ENCODE measurements at places on chromosomes 5 and 9. TPM values are rescaled to one million over a fixed set of nuclear protein-coding genes. Genes with fewer than 3 reads are reported as not detected.

DNA sequence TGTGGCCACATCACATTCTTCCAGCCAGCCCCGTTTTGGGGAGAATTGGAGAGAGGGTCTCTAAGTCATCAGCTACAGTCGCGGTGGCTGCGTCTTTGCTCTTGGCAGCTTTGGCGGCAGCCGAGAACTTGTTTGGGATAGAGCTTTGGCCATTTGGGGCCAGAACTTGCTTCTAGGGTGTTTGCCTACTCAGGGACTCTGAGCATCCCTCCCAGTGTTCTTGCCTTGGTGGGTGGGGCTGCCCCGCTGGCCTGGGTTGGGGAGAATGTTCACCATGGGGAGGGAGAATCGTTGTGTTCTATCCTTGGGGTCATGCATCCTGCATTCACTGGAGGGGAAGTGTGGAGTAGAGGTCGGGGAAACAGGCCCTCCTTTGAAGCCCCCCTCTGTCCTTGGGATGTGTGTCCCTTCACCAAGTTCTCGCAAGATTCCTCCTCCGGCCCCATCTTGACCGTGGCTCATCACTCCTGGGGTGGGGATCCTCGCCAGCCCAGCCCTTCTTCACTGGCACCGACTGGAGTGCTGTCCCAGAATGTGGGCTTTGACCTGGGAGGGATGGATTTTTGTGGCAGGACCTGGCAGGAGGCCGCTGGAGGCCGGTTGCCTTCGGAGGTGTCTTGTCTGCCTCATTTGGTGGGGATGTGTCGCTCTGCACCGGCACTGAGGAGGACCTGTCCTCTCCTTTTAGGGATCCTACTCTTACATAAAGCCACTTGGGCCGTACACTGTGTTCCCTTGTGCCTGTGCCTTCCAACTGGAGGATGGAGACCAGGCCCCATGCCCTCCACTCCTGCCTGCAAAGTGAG lies 3.5 kb downstream of the PHF2 start:
- DNase-seq: no peak

Gene LRRC70
- 48.7 TPM for total RNA-seq

DNA sequence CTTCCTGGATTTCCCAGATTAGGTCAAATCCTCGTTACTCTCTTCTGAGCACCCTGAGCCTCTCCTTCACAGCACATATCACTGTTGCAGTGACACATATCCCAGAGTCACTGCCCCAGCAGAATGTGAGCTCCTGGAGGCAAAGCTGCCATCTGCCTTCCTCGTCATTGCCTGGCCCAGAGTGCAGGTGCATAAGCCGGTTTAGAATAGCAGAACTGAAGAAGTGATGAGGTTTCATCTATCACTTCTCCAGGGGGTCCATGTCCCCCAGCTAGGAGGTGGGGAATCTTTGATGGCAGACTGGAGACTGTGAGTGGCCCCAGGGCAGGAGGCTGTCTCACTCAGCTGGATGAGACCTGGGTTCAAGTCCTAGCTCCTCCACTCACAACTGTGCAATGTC lies 25.8 kb downstream of the NIPAL4 start:
- no peak for DNase-seq

- no peak for DNase-seq
Observed at GRCh38 chr9:90991953-90992352, 190.3 kb downstream of the SYK start.

DNA sequence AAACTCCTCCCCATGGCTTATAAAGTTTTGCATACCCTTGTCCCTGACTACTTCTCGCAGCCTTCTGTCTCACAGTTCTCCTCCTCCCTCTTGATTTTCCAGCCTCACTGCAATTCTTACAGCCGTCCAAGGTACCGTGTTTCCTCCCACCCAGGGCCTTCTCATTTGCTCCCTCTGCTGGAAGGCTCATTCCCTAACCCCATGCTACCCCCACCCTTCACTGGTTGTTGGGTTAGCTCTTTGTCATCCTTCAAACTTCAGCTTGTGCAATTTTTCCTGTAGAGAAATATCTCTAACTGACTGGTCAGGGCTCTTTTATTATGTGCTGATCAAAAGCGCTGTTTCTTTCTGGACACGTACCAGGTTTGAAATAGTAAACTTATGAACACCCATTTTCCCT lies 329.2 kb downstream of the EBF1 start:
- no peak for DNase-seq

- no peak for DNase-seq
Observed at GRCh38 chr5:140109759-140110645, 3.9 kb upstream of the PURA start.

DNA sequence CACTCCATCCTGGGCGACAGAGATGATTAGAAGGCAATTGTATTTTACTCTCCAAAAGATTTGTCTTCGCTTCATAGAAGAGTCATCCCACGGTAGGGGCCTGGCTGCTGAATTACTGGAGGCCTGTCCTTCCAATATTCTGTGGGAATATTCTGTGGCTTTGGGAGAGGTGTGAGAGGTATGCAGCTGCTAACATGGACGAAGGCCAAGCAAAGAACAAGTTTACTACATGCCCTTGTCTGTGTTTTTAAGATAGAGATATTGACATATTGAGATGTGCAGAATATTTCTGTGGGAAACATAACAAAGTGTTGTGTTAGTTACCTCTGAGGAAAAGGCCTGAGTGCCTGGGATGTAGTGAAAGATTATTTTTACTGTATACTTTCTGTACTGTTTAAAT lies 71.8 kb upstream of the SMIM15 start:
- DNase-seq: no peak

Gene SLC34A1
- total RNA-seq: under 0.01 TPM

Gene GABRA6
- total RNA-seq: not detected

GRCh38 chr9:122075135-122076030 lies 17.7 kb downstream of the TTLL11 start:
- no peak for DNase-seq

Gene PCAT7
- under 0.01 TPM for total RNA-seq

DNA sequence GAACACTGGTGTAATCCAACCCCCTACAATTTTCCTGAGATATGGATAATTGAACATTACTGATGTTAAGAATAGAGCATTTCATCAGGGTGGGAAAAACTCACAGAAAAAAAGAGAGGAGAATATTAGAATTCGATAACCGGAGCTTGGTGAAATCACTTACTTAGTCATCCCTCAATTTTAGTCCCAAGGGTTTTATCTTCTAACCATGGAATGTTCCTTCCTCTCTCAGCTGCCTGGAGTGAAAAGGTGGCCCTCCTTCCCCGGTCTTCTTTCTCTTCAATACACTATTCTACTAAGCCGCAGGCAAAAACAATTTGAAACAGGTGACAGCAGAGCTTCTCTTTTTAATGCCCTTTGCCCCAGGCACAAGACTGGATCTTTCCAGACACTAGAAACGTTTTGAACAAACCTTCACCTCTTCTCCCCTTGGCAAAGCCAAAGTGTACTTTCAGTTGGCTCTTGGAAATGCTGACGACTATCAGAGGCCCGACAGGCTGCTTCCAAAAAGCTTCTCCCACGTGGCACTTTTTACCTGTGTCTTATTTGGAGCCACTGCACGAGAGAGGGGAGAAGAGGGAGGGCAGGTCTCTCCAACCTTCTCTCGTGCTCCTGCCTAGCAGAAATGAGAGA lies 543.9 kb downstream of the TLE1 start:
- no peak for DNase-seq

GRCh38 chr5:35010676-35011075 lies 37.1 kb downstream of the AGXT2 start:
- DNase-seq: no peak

DNA sequence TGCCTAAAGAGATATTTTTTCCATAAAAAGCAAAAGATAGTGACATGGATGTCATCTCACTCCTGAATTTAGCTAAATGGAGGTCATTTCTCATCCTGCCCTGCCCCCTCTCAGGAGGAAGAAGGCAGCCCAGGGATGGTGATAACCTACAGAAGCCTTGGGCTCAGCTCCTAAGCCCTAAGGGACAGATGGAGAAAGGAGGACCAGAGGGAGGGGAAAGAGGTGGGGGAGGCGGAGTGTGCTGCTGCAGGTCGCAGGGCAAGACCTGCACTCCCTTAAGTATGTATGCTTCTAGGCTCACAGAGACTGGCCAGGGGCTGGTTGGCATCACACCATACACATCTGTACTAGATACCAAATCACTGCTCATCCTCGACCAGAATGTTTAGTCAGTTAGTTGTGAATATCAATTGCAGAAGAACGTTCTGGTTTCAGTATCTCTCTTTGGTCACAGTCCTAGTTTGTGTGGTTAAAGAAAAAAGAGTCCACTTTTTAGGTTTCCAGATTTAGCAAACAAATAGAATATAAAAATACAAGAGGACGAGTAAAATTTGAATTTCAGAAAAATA lies 18.4 kb upstream of the CDKN2AIPNL start:
- DNase-seq: no peak

Gene MYMK
- total RNA-seq: not detected

GRCh38 chr9:99825172-99826046 lies 3.7 kb downstream of the NR4A3 start:
- DNase-seq: no peak

DNA sequence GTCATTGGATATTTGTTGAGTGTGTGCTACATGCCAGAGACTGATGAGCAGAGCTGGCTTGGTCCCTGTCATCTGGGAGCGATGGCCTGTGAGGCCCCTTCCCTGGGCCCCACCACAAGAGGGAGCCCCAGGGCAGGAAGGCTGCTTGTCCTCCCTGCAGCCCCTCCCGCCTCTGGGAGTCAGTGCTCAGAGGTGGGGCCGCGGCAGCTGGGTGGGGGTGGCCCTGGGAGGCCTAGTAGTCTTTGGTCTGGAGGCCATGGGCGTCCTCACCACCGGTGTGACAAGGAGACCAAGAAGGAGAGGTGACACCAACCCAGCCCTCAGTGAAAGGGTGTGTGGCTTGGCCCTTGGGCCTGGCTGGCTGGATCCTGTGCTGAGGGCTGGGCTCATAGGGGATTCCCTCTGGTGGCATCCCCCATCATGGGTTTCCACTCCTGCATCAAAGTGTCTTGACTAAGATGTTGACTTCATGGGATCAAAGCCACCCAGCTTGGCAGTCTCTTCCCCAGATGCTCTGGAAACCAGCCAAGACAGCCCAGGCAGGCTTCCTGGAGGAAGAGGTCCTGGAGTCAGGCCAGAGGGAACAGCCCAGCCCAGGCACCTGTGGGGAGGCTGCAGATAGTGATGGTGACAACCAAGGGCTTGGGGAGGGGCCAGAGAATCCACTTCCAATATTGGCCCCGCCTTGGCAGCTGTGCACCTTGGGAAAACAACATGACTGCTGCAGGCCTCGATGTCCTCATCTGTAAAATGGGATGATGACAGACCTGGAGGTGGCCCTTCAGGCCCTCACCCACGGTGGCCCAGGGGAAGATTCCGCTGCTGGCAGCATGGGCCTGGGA lies 166.7 kb downstream of the GAPVD1 start:
- DNase-seq: no peak

- DNase-seq: no peak
Observed at GRCh38 chr5:132423438-132423898, 54.0 kb downstream of the SLC22A5 start.

- DNase-seq: no peak
Observed at GRCh38 chr5:61910771-61911170, 395.2 kb upstream of the KIF2A start.

- no peak for DNase-seq
Observed at GRCh38 chr9:7516376-7516775, 283.2 kb downstream of the DMAC1 start.

GRCh38 chr5:160507221-160507721 lies 85.6 kb downstream of the PTTG1 start:
- no peak for DNase-seq

DNA sequence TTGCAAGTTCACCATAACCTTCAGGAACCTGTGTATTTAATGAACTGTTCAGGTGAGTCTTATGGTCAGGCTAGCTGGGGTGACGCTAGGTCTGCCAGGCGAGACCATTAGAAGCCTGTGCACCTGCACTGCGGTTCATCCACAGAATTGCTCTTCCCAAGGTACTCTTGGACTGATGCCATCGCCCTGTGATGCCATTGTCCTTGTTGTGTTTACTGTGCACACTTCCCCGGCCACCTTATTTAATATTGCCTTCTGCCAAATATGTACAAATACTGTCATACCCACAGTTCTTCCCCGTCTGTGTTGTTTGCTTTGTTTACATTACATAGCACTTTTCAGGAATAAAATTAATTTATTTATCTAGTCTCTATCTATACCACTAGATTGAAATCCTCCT lies 66.3 kb downstream of the RCL1 start:
- no peak for DNase-seq

Gene TMEM174
- not detected for total RNA-seq

Gene TMEFF1
- 0.54 TPM for total RNA-seq

DNA sequence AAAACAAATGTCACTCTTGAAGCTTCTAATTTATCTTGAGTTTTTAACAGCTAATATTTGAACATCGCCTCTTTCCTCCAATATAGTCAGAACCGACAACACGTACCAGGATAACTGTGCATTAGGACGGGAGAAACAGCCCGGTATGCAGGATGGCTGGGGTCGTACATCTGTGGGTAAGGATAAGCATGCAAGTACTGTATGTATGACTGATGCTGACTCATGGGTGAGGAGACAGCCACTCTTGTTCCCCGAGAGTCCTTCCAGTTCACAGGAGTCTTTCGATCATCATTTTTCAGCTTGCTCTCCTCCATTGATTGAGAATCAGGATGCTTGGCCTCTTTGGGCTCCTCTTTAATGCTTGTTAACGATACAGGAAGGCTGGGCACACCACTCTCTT lies 102.3 kb downstream of the ZNF608 start:
- DNase-seq: no peak

Gene PCDHA2
- under 0.01 TPM for total RNA-seq

DNA sequence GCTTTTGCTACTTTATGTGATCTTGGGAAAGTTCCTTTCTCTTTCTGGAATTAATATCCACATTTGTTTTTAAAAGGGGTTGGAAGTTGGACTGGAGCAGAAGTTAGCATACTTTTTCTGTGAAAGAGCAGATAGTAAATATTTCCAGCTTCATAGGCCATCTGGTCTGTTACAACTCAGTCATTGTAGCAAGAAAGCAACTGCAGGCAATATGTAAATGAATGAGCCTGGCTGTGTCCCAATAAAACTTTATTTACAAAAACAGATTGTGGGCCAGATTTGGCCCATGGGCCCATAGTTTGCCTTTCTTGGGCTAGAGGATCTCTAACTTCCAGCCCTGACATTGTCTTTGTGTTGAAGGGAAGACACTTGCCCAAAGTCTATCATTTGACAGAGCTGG lies 104.4 kb downstream of the ACTL7B start:
- DNase-seq: no peak

- DNase-seq: no peak
Observed at GRCh38 chr5:147407094-147407681, 102.7 kb downstream of the DPYSL3 start.

GRCh38 chr5:132226516-132227234 lies 978 bp downstream of the P4HA2 start:
- DNase-seq: no peak

- no peak for DNase-seq
Observed at GRCh38 chr5:1245905-1246576, 20.9 kb downstream of the SLC6A18 start.

Gene KIF24
- 2.2 TPM for total RNA-seq

Gene MSX2
- 0.27 TPM for total RNA-seq

Gene SIT1
- 0.54 TPM for total RNA-seq

- DNase-seq: no peak
Observed at GRCh38 chr5:14696851-14697250, 32.3 kb downstream of the OTULIN start.

Gene SPATA9
- under 0.01 TPM for total RNA-seq

- DNase-seq: no peak
Observed at GRCh38 chr5:136309932-136310598, 55.3 kb downstream of the TRPC7 start.

Data from hematopoietic multipotent progenitor cell (in vitro differentiated cells).